ENCODE measurements at places on chromosomes 4 and X.

DNA sequence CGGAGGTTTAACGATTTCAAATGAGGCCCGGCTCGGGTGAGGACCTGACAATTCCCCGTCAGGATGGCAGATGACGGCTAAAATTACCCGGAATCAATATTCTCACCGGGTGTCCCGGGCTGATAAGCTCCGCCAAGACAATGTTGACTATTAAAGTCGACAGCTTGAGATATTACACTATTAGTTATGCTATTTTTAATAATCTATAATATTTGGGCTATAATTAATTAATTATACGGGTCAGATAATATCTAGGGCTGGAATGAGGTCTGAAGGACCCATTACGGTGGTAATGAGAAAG lies 9.4 kb upstream of the NKX1-1 start:
- DNase-seq: no peak

DNA sequence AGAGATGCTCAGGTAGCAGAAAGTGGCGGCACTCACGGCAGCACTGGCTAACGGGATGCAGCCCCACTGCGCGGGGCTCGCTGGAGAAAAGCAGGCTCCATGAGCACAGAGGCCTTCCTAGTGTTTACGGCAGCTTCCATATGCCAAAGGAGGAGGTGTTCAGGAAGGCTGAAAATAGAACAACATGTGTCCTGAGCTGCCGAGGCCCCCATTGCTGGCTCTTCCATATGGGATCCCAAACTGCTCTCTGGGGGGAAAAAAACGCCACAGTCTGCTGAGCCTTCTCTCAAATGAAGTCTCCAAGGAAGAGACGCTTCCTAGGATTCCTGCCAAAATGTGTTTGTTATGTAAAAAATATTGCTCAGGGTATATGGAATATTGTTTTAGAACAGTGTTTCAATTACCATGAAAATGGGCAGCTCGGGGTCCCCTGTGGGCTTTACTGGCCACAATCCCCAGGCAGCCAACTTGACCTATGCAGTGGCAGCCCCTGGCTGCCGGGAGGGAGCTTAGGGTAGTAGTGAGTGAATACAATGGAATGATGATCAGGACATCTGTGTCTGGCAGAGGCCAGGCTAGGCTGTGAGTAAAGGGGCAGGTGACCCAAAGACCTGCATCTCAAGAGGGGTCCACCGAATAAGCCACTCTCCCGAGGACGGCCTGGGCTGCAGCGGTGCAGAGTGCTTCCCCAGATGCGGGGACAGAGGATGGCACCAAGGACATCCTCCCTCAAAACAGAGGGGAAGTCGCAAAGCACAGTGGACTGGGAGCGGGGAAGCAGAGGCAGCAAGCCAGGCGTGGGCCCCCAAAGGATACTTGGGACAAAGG lies 170.1 kb downstream of the AFAP1 start:
- DNase-seq: no peak

DNA sequence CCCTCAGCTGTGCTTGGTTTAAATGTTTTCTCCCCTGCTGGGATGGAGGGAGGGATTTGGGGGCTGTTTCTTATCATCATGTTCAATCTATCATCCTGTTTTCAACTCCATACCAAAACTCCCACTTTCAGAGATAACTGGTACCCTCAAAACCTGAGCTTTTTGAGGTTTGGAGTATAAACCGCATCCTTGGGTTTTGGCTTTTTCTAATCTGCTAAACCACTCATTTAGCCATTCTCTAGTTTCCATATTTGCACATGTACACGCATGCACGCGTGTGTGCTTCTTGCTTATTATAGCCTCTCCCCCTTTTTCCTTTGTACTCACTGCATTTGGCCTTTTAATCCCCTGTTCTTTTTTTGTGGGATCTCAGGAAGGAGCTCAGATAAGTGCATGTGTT lies 116.7 kb upstream of the TEX13D start:
- no peak for DNase-seq

DNA sequence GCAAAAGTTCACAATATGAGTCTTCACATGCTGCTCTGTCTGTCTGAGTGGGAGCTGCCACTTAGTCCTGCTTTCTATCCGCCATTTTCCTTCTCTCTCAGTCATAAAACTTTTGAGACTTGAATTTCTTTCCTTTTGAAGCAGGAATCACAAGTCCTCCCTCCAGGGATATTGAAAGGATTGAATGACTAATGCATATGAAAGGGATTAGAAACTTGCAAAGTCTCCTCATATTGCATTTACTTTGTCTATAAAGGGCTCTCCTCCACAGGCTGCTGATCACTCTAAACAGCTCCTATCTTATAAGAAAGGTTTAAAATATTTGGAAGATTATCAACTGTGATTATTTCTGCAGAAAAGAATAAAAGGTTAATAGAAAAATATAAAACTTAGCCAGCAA lies 879.1 kb downstream of the ARAP2 start:
- DNase-seq: no peak

DNA sequence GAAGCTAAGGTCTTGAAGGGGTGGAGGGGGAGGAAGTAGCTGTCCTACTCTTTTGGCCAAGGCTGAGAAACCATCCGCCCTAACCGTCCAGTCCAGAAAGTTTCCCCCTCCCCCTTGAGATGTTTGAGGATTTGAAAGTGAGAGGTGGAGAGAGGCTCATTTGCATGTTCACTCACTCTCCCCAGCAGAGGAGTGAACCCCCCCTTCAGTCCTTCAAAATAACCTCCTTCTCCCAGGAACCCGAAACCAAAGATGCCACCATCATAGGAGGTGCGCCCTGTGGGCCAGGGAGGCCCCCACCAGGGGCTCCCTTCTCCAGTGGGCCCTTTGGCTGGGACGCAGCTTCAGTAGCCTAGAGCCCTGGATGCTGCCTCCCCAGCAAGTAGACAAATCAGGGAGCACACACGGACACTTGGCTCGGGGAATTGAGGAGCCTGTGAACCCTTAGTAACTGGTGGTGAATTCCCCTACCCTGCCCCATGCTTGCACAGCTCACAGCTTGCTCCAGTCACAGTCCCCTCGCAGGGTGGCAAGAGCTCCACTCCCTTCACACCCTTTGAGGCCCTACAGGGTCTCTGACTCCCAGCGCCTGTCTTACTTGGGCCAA lies 25.6 kb downstream of the ELF4 start:
- no peak for DNase-seq

All from NCI-H1105 (cell line).